ENCODE measurements at places on chromosomes 6 and 20.

DNA sequence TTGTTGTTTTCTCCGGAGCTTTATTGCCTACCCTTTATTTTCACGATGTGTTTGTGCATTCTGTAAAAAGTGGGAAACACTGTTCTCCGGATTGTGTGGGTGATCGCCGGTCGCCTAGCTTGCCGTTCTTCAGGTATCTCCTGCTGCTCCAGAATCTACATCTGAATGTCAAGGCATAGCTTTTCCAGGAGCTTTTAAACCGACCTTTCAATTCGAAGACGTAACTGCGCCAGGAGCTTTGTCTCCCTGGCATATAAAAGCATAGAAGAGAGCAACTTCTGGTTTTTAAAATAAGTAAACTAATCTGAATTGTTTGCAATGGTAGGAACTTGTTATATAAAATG lies 96.0 kb downstream of the HFE start:
- no peak for DNase-seq

DNA sequence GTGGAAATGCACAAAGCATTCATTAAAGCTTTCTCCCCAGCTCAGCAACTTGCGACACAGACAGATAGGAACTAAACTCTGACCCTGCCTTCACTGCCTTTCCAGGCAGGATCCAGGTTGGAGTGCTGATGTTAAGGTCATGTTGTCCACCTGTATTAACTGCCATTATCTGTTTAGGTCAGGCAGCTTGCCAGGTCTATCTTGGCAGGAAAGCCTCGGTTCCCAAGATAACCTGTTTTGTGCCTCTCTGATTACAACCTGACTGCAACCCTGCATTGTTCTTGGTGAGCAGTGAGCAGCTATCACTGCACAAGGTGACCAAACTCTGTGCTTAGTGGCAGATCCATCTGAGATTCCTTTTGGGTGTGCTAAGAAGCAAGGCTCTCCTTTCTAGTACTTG lies 23.2 kb upstream of the ELOVL2 start:
- no peak for DNase-seq

GRCh38 chr6:86937219-86938079 lies at the start of gene HTR1E:
TSS of gene HTR1E (plus strand) at chr6:86937528. CDS start at chr6:87015335, 77,807 bp downstream.
- no peak for DNase-seq

- DNase-seq = no peak
Observed at GRCh38 chr6:100304575-100304974, 160.1 kb downstream of the SIM1 start.

- no peak for DNase-seq
Observed at GRCh38 chr20:60254901-60255411, 296.7 kb downstream of the CDH26 start.

GRCh38 chr6:128127650-128128049 lies 226.8 kb upstream of the THEMIS start:
- no peak for DNase-seq

DNA sequence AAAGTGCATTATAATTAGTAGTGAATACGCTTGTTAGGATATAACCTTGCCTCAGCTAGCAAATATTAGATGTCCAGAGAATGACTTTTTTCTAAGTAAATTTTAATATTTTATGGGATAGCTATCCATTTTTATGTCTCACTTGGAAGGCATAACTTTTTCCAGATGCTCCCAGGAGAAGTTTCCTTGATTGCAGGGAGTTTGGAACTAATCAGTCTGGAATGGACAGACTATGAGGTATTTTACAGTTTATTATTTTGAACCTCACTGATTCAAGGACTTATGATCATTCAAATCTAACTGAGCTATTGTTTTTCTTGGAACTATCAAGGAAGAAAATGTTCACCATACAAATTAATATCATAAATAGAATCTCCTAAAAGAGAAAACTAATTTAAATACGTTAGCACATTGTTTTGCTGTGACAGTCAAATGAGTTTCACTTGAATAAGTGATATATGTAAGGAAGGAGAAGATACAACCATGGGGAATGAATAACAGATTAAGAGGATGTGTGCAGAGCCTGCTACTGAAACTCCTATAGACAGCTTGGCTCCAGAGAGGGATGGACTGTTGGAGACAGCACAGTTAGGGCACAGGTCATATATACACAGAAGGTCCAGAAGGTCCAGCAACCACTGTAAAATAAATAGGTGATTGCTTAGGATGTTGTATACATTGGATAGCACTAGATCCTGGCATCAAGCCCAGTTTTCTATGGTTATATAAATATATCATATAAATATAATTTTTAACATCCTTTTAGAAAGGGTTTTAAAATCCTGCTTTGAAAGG lies 20.6 kb upstream of the LCA5 start:
- DNase-seq = no peak

DNA sequence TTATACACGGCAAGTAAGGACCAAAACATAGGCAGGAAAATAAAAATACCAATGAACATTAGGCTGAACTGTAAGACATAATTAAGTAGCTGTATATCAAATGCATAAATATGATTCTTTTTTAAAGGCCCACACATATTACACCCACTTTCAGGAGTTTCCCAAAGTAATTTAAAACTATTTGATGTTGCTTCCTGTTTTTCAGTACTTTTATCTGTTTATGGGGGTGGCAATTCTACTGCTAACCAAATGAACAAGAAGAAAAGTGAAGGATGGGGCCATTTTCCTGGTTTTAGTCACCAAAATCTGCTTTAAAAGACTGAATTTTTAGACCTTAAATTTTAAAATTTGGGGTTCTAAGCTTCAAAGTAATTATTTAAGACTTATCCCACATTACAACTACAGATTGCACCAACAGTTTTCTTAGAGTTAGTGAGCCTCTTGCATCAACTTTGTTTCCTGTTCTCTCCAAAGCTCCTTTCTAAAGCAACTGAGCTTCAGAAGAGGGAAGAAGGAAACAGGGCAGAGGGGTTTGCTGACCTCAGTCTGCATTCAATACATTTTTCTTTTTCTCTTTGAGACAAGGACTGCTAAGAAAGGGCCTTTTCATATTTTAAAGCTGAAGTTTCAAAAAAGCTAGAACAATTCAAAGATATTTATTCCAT lies 191.0 kb downstream of the BACH2 start:
- DNase-seq = no peak

GRCh38 chr20:53390770-53391169 lies 202.9 kb downstream of the ZNF217 start:
- no peak for DNase-seq

DNA sequence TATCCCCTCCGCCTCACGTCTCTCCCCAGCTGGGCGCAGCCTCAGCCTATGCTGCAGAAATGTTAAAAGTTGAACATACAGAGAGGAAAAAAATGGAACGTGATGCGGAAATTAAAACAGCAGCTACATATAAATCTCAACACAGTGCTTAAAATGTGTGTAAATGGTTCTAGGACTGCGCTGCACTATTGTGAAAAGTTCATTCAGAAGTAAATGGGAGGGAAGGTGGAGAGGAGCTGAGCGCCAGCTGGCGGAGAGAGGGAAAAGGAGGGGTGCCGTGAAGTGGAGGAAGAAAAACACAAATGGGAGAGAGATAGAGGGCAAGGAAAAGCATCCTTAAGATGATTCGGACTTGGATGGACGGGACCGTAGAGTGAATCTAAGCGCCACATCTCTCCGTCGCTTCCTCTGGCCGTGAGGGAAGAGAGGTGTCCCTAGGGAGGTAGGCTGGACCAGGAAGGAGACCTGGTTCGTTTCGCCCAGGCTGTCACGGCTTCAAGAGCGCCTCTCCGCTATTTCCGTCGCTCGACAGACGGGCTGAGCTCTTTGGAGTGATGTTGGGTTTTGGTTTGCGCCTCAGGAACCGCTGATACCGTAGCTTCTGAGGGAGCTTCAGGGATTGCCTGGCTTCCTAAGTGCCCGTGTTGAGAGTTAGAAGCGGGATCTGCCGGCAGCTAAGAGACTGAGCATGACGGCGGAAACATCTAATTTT lies 113.7 kb downstream of the TRIM27 start:
- DNase-seq = no peak

GRCh38 chr6:30890646-30891449 lies 6.5 kb downstream of the DDR1 start:
- DNase-seq = no peak

- no peak for DNase-seq
Observed at GRCh38 chr6:94953867-94954631, 623.3 kb upstream of the MANEA start.

- DNase-seq = no peak
Observed at GRCh38 chr6:159963111-159963510, 5.8 kb upstream of the IGF2R start.
